Activated CD4-positive, alpha-beta T cell treated with anti-CD3 and anti-CD28 coated beads for 1 hour (primary cell): ENCODE measurements at places on chromosomes 13 and 19.

DNA sequence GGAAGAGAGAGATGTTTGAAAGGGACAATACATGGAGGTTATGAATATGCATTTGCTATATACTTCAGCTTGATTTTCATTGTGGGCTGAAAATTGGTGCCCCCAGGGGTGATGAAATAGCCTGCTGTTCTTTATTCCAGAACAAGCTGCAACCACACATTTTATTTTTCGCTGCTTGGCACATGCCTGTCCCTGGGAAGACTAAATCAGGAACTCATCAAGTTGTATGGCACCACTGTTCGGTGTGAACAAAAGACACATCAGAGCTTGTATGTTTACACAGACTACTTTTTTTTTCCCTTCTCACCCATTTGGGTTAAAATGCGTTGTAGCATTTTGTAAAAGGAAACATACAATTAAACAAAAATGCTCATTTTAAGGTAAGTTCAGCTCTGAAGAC, 230.7 kb downstream of the NALCN start:
- no peak for DNase-seq

- DNase-seq, result no peak
Measured at GRCh38 chr13:95624020-95624419, 20.5 kb downstream of the DZIP1 start.

- DNase-seq, result no peak
Measured at GRCh38 chr19:5536337-5536894, 31.3 kb downstream of the TINCR start.

DNA sequence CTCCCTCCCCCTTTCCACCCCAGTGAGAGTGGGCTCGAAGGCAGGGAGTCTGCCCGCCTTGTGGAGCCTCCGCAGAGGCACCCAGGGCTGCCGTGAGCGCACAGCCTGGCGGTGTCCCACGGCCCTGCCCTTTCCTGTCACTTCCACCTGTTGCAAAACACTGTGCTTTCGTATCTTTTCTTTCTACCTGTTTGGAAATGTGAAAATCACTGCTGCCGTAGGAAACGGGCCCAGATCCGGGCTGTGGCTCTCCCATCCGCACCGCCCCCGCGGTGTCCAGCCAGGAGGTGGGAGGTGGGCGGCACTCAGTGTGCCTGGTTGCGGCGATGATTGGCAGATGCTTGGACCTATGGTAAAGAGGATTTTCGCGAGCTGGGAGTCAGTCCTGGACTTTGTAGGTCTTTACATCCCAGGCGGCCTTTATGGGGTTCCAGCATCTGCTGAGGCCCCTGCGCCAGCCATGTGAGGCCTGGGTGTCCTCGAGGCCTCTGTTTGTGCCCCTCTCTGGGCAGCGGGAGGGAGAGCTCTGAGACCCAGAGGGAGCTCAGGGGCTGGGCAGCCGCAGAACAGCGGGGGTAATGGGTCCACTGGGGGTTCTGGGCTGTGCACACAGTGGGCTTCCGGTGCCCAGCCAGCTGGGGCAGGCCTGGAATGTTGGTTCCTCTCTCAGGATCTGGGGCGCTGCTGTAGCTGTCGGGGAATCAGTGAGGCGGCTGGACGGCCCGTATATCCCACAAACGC, 6.1 kb downstream of the STK11 start:
- DNase-seq, result no peak

DNA sequence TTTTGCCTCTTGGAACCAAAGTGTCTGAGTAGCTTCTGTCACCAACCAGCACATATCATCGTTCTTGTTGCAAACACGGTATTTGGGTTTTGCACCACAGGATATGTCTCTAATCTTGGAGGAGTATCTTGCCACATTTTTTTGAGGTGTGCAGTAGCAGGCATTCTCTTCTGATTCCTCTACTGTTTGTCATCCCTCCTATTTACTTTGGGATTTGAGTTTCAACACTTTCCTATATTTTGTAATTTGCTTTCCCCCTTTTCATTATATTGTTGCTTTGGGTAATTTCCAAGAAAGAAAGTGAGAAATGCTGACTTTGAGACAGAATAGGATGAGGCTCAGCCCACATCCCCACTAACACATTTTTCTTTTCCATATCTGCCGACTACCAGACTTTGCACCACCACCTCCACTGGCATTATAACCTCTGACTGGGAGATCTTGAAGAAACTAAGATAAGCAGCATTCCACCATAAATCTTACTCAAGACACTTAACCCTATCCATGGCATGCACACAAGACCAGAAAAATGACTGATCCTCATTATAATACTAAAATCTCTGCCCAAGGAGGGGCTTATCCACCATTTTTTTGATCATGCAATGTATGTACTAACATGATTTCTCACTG, 12.0 kb upstream of the DZIP1 start:
- DNase-seq, result no peak

DNA sequence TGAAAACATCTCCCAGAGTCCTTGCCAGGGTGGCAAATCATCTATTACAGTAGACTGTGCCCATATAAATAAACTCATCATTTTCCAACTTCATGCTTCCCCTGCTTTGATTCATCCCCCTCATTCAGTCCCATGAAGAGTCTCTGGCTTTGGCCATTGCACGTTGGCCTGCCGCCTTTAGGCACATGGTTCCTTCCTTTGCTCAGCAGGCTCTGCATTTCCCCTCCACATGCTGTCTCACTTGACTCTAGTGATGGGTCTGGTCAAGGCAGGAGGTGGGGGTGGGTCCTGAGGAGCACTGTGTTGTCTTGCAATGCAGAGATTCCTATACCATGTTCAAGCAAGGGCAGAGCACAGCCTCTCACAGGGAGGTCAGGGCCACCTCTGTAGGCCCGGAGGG, 48.8 kb upstream of the ARGLU1 start:
- no peak for DNase-seq

DNA sequence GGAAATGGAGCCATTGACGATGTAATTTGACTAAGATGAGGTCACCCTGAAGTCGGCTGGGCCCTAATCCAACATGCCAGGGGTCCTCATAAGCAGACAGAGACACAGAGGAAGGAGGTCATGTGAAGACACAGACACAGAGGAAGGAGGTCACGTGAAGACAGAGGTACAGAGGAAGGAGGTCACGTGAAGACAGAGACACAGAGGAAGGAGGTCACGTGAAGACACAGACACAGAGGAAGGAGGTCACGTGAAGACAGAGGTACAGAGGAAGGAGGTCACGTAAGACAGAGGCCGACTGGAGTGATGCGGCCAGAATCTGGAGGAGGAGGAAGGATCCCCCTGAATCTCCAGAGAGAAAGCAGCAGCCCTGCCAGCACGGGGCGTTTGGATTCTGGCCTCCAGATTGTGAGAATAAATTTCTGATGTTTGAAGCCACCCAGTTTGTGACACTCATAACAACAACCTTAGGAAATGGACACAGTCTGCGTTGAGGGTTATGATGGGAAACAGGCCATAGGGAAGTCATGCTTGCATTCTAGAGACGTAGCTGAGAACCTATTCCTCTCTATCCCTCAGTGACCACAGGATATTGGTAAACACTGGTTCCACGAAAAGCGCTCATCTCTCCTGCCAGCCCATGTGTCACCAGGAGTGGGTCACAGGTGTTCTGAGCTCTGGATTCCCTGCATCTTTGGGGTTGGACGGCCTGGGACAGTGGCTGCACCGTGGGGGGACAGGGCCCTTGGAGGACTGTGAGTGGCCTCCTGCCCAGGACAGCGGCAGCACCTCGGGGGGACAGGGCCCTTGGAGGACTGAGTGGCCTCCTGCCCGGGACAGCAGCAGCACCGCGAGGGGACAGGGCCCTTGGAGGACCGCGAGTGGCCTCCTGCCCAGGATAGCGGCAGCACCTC, 108.5 kb downstream of the SOX1 start:
- no peak for DNase-seq

- no peak for DNase-seq
Measured at GRCh38 chr13:49218493-49219051, 1.6 kb upstream of the MLNR start.

DNA sequence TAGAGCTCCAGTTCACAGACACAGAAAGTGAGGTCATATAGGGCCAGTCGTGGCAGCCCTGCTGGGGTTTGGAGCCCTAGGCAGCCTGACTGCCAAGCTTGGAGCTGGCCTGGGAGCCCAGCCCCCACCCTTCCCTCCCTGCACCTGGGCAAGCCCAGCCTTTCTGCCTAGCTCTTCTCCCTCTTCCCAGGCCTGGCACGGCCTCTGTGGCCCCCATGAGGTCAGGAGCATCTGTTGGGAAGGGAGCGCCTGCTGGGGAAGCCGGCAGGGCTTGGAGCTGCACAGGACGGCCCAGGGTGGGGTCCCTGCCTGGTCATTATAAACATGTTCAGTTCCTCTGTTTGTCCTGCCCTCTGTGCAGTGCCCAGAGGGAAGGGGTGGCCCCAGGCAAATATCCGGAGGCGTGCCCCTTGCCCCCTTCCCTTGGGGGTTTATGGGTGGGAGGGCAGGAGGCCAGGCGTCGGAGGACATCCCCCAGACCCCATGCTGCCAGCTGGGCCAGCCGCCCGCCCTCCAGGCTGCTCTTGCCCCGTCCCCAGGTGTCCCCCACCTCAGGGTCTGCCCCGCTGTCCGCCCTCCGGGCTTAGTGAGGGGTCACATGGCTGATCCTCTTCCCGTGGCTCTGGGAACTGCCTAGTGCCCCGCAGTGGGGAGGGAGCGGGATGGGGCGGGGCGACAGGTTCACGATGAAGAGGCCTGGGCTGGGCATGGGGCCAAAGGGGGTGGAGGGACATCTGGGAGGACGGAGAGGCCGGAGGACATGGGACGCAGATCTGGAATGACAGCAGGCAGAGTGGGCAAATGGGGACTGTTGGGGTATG, 30.0 kb upstream of the NCCRP1 start:
- DNase-seq, result no peak

DNA sequence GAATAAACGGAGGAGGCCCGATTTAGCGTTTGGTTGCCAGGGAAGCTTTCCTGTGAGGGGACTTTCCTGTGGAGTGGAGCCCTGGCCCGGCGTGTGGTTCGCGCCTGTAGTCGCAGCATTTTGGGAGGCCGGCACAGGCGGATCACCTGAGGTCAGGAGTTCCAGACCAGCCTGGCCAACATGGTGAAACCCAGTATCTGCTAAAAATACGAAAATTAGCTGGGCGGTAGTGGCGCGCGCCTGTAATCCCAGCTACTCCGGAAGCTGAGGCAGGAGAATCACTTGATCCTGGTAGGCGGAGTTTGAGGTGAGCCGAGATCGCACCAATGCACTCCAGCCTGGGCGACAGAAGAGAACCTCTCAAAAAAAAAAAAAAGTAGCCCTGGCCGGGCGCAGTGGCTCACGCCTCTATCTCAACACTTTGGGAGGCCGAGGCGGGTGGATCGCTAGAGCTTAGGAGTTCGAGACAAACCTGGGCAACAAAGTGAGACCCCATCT, 6.9 kb downstream of the KANK3 start:
- DNase-seq, result no peak

GRCh38 chr19:53808710-53809125, 15.4 kb downstream of the NLRP12 start:
- no peak for DNase-seq

DNA sequence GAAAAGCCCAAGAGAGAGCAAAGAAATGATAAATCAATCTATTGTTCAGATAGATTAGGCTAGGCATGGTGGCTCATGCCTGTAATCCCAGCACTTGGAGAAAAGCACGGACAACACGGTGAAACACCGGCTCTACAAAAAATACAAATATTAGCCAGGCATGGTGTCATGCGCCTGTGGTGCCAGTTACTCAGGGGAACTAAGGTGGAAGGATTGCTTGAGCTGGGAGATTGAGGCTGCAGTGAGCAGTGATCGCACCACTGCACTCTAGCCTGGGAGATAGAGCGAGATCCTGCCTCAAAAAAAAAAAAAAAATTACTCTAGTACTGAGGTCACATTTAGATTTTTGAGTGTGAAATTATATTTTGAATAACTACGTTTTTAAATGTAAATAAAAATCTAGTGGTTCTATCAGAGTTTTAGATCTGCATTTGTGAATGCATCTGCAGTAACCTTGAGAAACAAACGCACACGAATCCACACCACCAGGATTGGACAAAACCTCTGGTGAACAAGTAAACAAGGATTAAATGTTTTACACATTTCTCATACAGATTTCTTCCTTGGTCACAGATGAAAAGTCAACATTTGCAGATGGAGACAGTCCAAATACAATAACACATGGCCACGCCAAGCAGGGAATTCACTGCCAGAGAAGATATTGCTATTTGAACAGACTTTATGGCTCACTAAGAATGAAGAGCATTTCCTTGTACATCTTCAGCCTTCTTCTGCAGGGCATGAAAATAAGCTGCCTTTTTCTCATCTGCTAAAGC, 917.6 kb downstream of the PCDH9 start:
- DNase-seq, result no peak

DNA sequence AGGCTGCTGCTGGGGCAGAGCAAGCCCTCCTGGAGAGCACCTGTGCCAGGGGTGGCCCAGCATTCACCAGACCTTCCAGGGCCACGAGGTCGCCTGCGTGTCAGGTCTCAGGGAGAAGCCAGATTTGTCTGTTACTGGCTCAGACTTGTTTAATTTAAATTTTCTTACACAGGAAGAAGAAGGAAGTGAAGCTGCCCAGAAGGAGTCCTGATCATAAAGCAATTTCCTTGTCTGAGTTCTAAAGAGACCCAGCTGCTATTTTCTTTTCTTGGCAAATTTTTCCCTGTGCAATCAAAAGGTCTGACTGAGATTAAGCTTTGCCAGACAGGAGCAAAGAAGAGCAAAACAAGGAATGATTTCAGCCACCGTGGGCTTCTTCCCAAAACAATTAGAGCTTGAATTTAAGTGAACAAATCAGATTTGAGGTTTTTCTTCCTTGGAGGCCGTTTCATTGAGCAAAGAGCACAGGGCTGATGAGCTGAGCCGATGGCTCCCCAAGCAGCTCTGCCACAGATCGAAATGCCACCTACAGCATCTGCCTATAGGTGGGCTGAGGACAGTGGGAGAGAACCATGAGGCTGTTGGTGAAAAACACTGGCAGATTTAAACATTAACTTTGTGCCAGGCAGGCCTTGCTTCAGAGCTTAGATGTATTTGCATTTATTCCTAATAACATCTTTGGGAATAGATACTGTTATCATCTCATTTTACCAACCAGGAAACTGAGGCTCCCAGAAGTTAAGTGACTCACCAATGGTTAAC, 40.1 kb downstream of the HSPH1 start:
- no peak for DNase-seq

DNA sequence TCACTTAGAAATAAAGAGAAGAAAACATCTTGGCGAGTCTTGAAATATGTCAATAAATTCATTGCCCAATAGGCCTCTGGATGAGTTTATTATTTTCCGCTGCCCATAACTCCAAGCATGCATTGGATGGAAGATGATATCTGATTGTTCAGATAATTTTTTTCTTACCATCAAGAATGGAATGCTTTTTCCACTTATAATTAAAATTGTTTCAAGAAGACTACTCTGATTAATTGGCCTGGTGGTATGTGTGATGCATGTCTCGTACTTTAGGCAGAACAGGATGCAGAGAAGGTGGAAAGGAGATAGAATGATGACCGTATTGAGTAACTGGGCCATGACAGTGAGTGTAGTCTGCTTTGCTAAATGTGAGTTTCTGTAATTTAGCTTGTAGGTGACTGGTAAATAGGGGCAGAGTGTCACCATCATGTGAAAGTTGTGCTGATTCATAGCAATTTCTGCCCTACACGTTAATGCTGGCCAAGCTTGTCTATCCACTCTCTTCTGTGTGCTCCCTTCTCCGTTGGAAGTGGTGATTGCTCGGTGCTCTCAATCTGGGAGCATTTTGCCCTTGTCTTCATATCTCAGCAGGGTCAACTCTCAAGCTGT, 13.5 kb upstream of the SPATA13 start:
- no peak for DNase-seq

- DNase-seq, result no peak
Measured at GRCh38 chr19:10471909-10472308, 31.2 kb downstream of the KEAP1 start.

- peak; percentile 8 for DNase-seq
Measured at GRCh38 chr13:74289861-74290773, 155.9 kb upstream of the KLF12 start.

- no peak for DNase-seq
Measured at GRCh38 chr19:41426116-41426841, 895 bp downstream of the B3GNT8 start.
